Activated CD4-positive, alpha-beta memory T cell treated with anti-CD3 and anti-CD28 coated beads, Interleukin-2, amount 10 ng/mL, durations not matched to agents 7 days and 5 days (primary cell): ENCODE measurements at places on chromosomes 5 and 9.

- no peak for DNase-seq
Observed at GRCh38 chr5:169442403-169442874, 141.1 kb upstream of the SPDL1 start.

DNA sequence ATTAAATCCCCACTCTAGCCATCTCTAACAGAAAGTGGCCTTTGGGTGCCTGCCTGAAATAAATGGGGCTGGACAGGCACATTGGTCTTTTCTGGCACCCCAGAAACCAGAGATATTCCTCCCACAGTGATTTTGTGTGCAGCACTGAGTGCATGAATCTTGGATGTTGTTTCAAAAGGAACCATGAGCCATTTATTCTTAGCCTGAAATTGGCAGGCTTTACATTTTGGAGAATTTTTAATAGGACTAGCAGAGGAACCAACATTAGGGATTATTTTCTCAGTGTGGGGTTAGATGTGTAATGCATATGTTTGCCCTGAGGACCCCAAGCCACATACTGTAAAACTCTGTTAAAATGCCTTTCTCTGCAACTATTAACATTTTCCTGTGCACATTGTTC lies 451.3 kb downstream of the NFIB start:
- DNase-seq: no peak

- no peak for DNase-seq
Observed at GRCh38 chr5:56938858-56939257, 13.1 kb downstream of the MIER3 start.

GRCh38 chr5:77960863-77961396 lies 184.8 kb upstream of the TBCA start:
- DNase-seq: no peak

DNA sequence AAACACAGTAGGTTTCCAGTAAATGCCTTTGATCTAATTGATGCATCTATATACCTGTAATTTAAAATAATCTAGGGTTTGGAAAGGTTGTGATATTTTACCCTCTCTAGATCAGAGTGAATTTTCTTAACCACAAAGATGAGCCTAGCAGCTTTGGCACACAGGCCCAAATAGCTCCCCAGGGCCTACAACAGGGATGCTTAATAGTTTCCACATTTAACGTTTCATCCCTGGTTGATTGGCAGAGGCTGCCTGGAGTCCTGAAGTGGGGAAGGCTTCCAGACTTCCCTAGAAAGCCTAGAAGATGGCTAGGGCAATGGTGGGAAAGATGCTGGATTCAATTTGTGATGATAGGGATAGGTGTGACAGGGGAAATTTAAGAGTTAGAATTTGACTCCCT lies 206.6 kb downstream of the NSG2 start:
- no peak for DNase-seq

- DNase-seq: no peak
Observed at GRCh38 chr9:116661037-116661954, 25.8 kb upstream of the TRIM32 start.

DNA sequence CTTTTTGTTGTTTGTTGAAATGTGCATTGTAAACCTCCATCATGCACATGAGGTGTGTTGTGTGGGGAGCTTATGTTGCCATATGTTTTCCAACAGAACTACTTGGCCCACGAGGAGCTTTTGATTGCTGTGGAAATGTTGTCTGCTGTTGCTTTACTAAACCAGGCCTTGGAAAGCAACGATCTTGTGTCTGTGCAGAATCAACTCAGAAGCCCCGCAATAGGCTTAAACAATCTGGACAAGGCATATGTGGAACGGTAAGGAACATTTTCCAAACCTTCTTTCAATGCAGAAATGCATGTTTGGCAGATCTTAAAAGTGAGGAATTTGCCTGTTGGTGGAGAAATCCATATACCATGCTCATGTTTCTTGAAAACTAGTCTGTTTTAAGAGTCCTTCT lies 22.5 kb downstream of the F2RL2 start:
- DNase-seq: no peak
